ENCODE measurements at places on chromosomes 2 and 18.

- DNase-seq: no peak
These were observed 23.7 kb upstream of the IMPA2 start for GRCh38 chr18:11957636-11958035.

GRCh38 chr2:20384953-20385352, 34.3 kb upstream of the PUM2 start:
- DNase-seq: no peak

- DNase-seq: no peak
These were observed 80.8 kb downstream of the ATL2 start for GRCh38 chr2:38296197-38296780.

DNA sequence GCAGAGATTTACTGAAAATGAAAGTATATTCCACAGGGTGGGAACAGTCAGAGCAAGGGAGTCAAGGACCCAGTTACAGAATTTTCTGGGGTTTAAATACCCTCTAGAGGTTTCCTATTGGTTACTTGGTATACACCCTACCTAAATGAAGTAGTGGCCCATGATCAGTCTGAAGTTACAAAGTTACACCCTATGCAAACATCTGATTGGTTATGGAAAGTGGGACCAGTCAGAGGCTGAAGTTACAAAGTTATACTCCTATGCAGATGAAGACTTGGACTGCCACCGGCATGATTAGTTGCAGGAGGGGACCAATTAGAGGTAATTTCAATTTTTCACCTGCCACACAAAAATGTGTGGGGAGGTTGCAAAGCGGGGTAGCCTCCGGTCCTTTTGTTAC, 56.2 kb downstream of the USP34 start:
- no peak for DNase-seq

Measured in right hindlimb (tissue), 1 donor.